ENCODE measurements at places on chromosomes 12 and 14. TPM values are rescaled to one million over a fixed set of nuclear protein-coding genes. Genes with fewer than 3 reads are reported as not detected.

Gene AVPR1A
- 0.10 TPM for total RNA-seq

Gene P2RX4
- 12.4 TPM for total RNA-seq

GRCh38 chr12:104699489-104700190 lies 242.9 kb downstream of the CHST11 start:
- H3K4me1 ChIP-seq = no peaks in the 10 kb centered on the region
- H3K4me3 ChIP-seq = no peak overlapping the region
- H3K36me3 ChIP-seq = no peaks in the 10 kb centered on the region
- DNase-seq = no peak
- no peak overlapping the region for H3K27ac ChIP-seq

- H3K36me3 ChIP-seq = no peaks in the 10 kb centered on the region
- DNase-seq = peak; percentile 72
- no peaks in the 10 kb centered on the region for H3K27me3 ChIP-seq
- no peak overlapping the region for H3K4me3 ChIP-seq
- no peak overlapping the region for H3K27ac ChIP-seq
These were observed 46.0 kb downstream of the YEATS4 start for GRCh38 chr12:69405566-69405865.

- no peak overlapping the region for H3K4me3 ChIP-seq
- H3K27ac ChIP-seq = no peak overlapping the region
- no peaks in the 10 kb centered on the region for H3K27me3 ChIP-seq
These were observed 81.1 kb downstream of the PELI2 start for GRCh38 chr14:56199095-56199981.

- no peaks in the 10 kb centered on the region for H3K27me3 ChIP-seq
- H3K36me3 ChIP-seq = no peaks in the 10 kb centered on the region
- no peak overlapping the region for H3K4me3 ChIP-seq
- DNase-seq = no peak
- H3K27ac ChIP-seq = no peak overlapping the region
- no peaks in the 10 kb centered on the region for H3K4me1 ChIP-seq
These were observed 20.3 kb upstream of the SINHCAF start for GRCh38 chr12:31346267-31346666.

DNA sequence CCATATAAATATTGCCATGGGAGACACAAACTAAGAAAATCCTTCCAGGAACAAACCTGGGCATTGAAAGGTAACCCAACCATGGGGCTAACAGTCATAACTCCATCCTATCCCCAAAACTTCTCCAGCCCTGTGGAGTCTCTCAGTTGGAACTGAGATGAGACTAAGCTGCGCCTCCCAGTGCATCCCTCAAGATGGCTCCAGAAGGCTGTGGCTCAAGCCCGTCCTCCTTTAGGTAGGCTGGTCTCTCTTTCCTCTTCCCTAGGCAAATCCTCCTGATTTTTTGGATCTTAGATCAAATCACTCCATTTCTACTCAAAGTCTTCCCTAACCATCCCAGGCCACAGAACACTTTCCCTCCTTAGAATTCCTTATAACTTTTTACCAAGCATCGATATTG lies 364.3 kb upstream of the CCDC196 start:
- H3K4me3 ChIP-seq = no peak overlapping the region
- no peaks in the 10 kb centered on the region for H3K36me3 ChIP-seq
- no peaks in the 10 kb centered on the region for H3K27me3 ChIP-seq
- no peaks in the 10 kb centered on the region for H3K4me1 ChIP-seq
